ENCODE measurements at places on chromosomes 1 and 21.
A peak's percentile ranks its signal among the peaks of the same experiment; 100 is the strongest.

DNA sequence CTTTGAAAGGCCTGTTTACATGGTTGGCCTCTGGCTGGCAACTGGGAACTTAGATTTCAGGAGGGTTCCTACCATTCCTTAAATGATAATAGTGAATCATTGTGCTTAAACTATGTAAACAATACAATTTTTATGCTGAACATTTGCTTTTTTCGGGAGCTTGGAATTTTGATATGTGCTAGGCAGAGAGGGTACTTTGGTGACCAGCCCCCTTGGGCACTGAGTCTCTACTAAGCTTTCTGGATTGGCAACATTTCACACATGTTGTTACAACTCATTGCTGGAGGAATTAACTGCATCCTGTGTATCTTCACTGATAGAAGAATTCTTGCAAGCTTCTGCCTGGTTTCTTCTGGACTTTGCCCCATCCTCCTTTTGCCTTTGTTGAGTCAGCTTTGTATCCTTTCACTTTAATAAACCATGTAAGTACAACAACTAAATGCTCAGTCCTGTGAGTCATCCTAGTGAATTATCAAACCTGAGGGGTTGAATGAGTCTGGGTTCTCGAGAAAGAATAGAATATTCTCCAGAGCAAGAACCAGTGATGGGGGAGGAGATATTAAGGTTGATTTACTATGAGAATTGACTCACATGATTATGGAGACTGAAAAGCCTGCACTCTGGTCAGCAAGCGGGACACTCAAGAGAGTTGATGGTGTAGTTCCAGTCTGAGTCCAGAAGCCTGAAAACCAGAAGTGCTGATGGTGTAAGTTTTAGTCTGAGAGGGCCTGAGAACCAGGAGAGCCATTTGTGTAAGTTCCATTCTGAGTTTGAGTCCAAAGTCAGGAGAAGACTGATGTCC, 3.1 kb upstream of the SLC16A4 start:
- H3K36me3 ChIP-seq = no peaks in the 10 kb centered on the region
- H3K27me3 ChIP-seq = no peaks in the 10 kb centered on the region
- no peak for DNase-seq
- H3K4me1 ChIP-seq = peaks cover 16% of the 10 kb centered on the region
- no peak overlapping the region for H3K27ac ChIP-seq

GRCh38 chr1:29523576-29523975, 287.3 kb downstream of the PTPRU start:
- H3K36me3 ChIP-seq = no peaks in the 10 kb centered on the region
- no peak overlapping the region for H3K27ac ChIP-seq
- no peak for DNase-seq

GRCh38 chr1:33897092-33897725, 33.3 kb downstream of the HMGB4 start:
- DNase-seq = no peak
- H3K36me3 ChIP-seq = no peaks in the 10 kb centered on the region
- H3K27ac ChIP-seq = peak overlapping the region; percentile 24
- H3K27me3 ChIP-seq = no peaks in the 10 kb centered on the region

GRCh38 chr1:238664139-238664538, 722.2 kb upstream of the CHRM3 start:
- H3K36me3 ChIP-seq = no peaks in the 10 kb centered on the region
- DNase-seq = no peak
- no peak overlapping the region for H3K27ac ChIP-seq
- H3K4me1 ChIP-seq = peaks cover under 1% of the 10 kb centered on the region
- no peak overlapping the region for H3K4me3 ChIP-seq

- H3K27me3 ChIP-seq = no peaks in the 10 kb centered on the region
- DNase-seq = no peak
- no peaks in the 10 kb centered on the region for H3K36me3 ChIP-seq
- H3K4me3 ChIP-seq = no peak overlapping the region
- peaks cover 22% of the 10 kb centered on the region for H3K4me1 ChIP-seq
- H3K27ac ChIP-seq = no peak overlapping the region
Observed at GRCh38 chr1:68332041-68332440, 99.7 kb upstream of the WLS start.

DNA sequence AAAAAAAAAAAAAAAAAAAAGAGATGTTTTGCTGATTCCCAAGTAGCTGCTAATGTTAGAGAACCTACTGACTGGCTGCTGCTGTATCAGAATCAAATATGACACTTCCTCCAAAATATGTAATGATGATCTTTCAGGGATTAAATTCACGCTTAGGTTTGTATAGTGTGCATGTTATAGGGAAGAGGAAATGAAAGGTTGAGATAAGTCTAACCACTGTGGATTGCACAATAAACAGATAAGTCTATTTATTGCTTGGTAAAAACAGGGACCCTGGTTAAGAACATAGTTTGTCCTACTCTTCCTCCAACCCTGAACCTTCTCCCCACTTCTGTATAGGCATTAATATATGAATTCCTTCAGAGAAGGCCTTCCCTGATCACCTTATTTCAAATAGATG, 13.2 kb downstream of the RC3H1 start:
- peaks cover 41% of the 10 kb centered on the region for H3K4me1 ChIP-seq
- DNase-seq = no peak
- H3K4me3 ChIP-seq = no peak overlapping the region
- H3K27ac ChIP-seq = no peak overlapping the region
- H3K36me3 ChIP-seq = no peaks in the 10 kb centered on the region

- no peaks in the 10 kb centered on the region for H3K36me3 ChIP-seq
- H3K27me3 ChIP-seq = no peaks in the 10 kb centered on the region
- no peak overlapping the region for H3K27ac ChIP-seq
- no peak for DNase-seq
- peaks cover 10% of the 10 kb centered on the region for H3K4me1 ChIP-seq
Observed at GRCh38 chr1:65526049-65526556, 105.6 kb downstream of the LEPR start.

GRCh38 chr1:116833718-116834117, 76.0 kb upstream of the PTGFRN start:
- no peaks in the 10 kb centered on the region for H3K36me3 ChIP-seq
- no peak overlapping the region for H3K27ac ChIP-seq
- no peaks in the 10 kb centered on the region for H3K27me3 ChIP-seq
- DNase-seq = no peak

- no peak overlapping the region for H3K27ac ChIP-seq
- no peaks in the 10 kb centered on the region for H3K36me3 ChIP-seq
- DNase-seq = no peak
- H3K4me1 ChIP-seq = peaks cover 3% of the 10 kb centered on the region
- no peak overlapping the region for H3K4me3 ChIP-seq
- H3K27me3 ChIP-seq = no peaks in the 10 kb centered on the region
Observed at GRCh38 chr1:204579681-204580080, 63.5 kb downstream of the MDM4 start.

GRCh38 chr1:169363046-169363730, 4.4 kb downstream of the NME7 start:
- H3K27ac ChIP-seq = no peak overlapping the region
- peaks cover 10% of the 10 kb centered on the region for H3K4me1 ChIP-seq
- H3K4me3 ChIP-seq = no peak overlapping the region
- DNase-seq = no peak
- H3K27me3 ChIP-seq = no peaks in the 10 kb centered on the region

DNA sequence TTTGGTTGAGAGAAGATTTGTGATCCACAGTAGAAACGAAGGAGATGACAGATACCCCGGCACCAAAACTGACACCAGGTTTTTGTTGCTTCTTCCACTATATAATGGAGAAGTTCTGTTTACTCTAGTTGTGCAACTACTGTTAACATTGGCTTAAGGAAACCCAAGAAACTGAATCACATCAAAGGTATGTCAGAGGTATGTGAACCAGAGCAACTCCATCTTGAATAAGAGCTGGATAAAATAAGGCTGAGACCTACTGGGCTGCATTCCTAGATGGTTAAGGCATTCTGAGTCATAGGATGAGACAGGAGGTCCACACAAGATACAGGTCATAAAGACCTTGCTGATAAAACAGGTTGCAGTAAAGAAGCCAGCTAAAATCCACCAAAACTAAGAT, 173.7 kb upstream of the CAMK1G start:
- no peaks in the 10 kb centered on the region for H3K27me3 ChIP-seq
- no peak overlapping the region for H3K27ac ChIP-seq
- no peak for DNase-seq
- no peaks in the 10 kb centered on the region for H3K4me1 ChIP-seq
- no peak overlapping the region for H3K4me3 ChIP-seq
- no peaks in the 10 kb centered on the region for H3K36me3 ChIP-seq

DNA sequence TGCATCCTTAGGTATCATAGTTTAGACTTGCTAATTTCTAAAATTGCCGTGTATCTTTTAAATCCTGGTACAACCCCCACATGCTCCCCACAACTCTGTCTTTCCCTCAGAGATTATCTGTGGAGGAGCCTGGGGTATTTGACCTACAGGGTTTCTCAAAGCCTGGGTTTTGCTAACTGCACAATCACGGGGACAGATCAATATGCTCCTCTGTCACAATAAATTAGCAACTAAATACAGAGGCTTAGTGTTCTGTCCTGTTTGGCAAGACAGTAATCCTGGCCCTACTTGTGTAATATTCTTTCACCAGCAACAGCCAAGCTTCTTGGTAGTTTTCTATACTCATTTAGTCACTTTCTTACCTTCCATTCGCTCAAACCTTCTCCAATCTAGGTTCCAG, 8.5 kb downstream of the ECHDC2 start:
- H3K4me1 ChIP-seq = no peaks in the 10 kb centered on the region
- H3K36me3 ChIP-seq = no peaks in the 10 kb centered on the region
- no peak for DNase-seq
- H3K4me3 ChIP-seq = no peak overlapping the region
- no peak overlapping the region for H3K27ac ChIP-seq
- H3K27me3 ChIP-seq = no peaks in the 10 kb centered on the region

DNA sequence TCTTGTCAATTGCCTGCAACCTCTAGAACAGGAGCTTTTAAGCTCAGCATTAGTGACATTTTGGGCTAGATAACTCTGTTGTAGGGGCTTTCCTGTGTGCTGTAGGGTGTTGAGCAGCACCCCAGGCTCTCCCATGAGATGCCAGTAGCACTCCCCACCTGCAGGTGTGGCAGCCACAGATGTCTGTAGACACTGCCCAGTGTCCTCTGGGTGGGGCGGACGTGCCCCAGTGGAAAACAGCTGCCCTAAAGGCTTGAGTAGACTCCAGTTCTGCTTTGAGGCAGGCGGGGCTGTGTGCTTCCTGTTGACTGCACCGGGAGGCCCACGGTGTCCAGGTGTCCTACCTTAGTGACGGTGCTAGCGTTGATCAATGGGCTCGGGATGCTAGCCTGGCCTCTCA, 16.9 kb upstream of the PWP2 start:
- no peak for DNase-seq
- H3K4me3 ChIP-seq = no peak overlapping the region
- peaks cover 56% of the 10 kb centered on the region for H3K36me3 ChIP-seq

DNA sequence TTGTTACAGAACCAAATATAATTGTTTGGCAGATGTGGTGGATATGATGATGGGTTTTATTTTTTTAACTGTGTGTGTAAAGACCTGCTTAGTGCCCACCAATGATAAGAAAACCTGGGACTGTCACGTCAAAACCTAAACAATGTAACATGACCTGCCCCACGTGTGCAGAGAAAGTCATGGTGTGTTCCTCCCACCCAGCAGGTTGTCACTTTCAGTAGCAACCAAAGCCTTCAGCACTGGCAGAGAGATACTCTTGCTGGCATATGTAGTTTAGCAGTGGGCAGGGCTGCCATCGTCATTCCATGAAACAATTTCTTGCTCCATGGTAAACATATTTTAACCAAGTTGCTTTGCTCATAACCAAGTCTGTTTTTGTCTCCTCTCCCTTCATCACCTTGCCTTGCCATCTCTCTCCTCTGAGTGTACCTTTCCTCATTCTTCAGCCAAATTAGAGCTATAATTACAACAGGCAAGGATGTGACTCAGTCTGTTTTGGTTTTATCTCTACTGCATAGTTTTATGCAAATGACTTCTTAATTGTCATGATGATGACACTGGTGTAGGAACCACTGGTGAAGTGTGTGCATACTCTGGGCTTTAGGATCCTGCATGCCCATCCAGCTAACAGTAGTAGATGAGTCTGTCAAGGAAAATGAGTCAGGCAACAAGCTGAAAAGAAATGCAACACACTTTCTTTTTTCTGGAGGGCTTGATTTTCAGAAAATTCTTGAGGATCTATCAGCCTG, 150.3 kb downstream of the EDEM3 start:
- no peak for DNase-seq
- no peaks in the 10 kb centered on the region for H3K4me1 ChIP-seq
- no peaks in the 10 kb centered on the region for H3K27me3 ChIP-seq

DNA sequence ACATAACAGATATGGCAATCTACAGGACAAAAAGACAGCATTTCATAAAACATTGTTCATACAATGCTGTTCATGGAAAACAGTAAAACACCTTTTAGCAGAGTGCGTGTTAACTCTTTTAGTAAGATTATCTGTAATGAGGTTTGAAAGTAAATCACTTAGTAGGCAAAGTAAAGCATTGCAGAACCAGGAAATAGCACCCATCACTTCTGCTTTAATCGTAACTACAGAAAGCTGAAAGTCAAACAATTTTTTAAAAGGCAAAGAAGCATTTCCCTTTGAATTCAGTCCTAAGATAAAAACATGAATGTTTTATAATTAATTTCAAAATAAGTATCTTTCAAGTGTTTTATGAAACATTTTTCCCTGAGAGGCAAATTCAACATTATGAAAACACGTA, 63.3 kb upstream of the RNF11 start:
- no peaks in the 10 kb centered on the region for H3K4me1 ChIP-seq
- H3K36me3 ChIP-seq = no peaks in the 10 kb centered on the region
- DNase-seq = no peak
- H3K27me3 ChIP-seq = no peaks in the 10 kb centered on the region
- no peak overlapping the region for H3K4me3 ChIP-seq

GRCh38 chr1:1111516-1112236, 4.2 kb downstream of the C1orf159 start:
- H3K36me3 ChIP-seq = no peaks in the 10 kb centered on the region
- peaks cover 5% of the 10 kb centered on the region for H3K4me1 ChIP-seq
- no peak for DNase-seq
- no peak overlapping the region for H3K4me3 ChIP-seq

DNA sequence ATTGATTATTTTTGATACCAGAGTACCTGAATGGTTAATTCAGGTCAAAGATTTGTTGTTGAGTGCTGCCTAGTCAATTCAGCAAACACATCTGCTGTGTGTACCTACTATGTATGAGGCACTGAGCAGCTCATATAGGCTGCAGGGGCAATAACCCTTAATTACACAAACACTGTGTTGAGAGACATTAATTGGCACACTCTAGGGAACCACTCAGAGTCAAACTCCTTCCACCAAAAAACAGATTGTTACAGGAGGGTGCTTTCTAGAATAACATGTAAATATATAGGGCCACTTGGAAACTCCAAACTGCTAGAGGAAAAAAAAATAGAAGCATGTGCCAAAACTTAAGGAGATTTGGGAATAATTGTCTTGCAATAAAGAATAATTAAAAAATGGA, 31.3 kb downstream of the UBE2U start:
- no peak overlapping the region for H3K27ac ChIP-seq
- no peak for DNase-seq
- no peaks in the 10 kb centered on the region for H3K36me3 ChIP-seq
- no peaks in the 10 kb centered on the region for H3K27me3 ChIP-seq
- H3K4me1 ChIP-seq = no peaks in the 10 kb centered on the region
